ENCODE measurements at places on chromosomes 1 and 21.

- DNase-seq, result no peak
Measured at GRCh38 chr1:246279402-246279801, 227.7 kb downstream of the SMYD3 start.

DNA sequence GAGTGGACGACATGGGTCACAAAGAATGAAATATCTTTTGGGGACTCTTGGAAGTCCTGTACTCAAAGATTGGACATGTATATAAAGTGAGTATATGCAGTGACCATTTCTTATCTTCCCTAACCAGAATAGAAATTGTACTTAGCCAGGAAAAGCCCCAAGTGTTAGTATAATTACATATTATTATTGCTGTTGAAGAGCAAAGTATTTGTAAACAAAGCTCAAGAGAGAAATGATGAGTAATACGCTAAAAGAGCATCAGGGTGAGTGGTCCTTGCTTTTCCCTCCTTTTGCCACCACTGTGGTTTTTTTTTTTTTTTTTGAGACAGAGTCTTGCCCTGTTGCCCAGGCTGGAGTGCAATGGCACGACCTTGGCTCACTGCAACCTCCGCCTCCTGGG is 6.4 kb upstream of the CGN start:
- no peak for DNase-seq

GRCh38 chr1:201149400-201149799 is 4.9 kb downstream of the TMEM9 start:
- no peak for DNase-seq

DNA sequence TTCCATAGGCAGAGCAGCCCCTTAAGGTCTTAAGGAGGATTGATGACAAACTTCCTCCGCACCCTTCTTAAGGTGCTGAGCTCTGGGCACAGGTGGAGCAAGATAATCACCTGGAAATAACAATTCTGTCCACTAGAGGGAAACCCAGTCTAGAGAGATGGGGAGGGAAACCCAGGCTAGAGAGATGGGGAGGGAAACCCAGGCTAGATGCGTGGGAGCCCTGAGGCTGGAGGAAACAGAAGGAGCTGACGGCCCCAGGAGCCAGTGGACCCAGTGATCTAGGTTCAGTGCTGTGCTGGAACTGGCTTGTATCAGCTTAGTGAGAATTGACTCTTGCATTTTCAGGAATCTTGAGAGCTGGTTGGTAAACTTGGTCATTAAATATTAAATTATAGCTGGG is 17.8 kb upstream of the MYCL start:
- DNase-seq, result no peak

DNA sequence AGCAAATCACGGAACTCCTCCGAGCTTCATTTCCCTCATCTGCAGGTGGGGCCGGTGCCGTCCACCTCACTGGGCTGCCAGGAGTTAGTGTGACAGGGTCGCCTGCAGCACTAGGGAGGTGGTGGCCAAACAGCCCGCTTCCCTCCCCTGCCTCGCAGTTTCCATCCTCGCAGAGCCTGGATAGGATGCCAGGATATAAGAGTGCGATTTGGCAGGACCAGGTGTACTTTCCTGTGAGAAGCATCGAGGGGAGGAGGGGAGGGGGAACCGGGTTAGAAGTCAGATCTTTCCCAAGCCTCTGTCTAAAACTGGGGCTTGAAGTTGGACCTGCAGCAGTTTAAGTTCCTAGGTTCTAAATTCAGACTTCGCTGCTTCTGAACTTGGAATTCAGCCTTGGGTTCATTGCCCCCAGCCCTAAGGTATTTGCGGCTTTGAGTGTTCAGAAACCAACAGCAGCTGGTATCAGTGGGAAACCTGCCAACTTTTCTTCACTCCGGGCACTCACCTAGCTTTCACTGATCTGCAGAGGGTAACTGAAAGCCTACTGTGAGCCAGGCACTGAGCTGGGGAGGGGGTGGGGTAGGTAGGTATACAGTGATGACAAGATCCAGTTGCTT is 1.7 kb upstream of the JUN start:
- DNase-seq, result no peak

- DNase-seq, result no peak
Measured at GRCh38 chr1:68175621-68176398, 56.5 kb downstream of the WLS start.

- no peak for DNase-seq
Measured at GRCh38 chr1:112386731-112387346, 9.2 kb upstream of the CTTNBP2NL start.

DNA sequence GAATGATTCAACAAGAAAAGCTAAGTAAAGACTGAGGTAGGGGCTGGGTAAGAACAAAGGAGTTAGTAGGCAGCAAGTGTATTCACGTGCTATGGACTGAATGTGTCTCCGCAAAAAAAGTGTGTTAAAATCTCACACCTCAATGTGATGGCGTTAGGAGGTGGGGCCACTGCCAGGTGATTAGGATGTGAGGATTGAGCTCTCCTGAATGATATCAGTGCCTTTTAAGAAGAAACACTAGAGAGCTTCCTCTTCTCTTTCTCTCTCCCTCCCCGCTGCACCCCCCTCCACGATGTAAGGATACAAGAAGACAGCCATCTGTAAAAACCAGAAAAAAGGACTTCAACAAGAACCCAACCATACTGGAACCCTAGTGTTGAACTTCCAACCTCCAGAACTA is 396.1 kb upstream of the PLXNA2 start:
- DNase-seq, result no peak

Data from stimulated activated CD4-positive, alpha-beta T cell treated with anti-CD3 and anti-CD28 coated beads, TNF-alpha, amount 100 ng/mL, for 24 hours (primary cell).